ENCODE measurements at places on chromosomes 13 and 19. TPM values are rescaled to one million over a fixed set of nuclear protein-coding genes. Genes with fewer than 3 reads are reported as not detected.

DNA sequence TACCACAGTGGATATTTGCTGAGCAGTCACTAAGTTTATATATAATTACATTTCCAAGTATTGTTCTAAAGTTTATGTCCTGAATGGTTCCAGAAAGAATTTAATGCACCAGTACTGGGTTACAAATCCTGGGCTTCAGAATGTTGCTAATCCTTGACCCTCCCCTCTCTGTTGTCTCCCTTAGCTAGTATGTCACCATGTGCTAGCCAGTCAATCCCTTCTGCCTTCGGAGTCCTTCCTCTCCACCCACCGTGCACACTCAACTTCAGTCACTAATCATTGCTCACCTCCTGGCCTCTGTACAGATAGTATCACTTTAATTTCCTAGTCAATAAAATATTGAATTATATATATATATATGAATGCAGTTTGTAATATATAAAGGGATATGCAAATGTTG, 7.5 kb downstream of the FAM124A start:
- peak overlapping the region; percentile 70 for H3K27ac ChIP-seq
- H3K4me1 ChIP-seq, result peaks cover 29% of the 10 kb centered on the region
- no peak for DNase-seq

DNA sequence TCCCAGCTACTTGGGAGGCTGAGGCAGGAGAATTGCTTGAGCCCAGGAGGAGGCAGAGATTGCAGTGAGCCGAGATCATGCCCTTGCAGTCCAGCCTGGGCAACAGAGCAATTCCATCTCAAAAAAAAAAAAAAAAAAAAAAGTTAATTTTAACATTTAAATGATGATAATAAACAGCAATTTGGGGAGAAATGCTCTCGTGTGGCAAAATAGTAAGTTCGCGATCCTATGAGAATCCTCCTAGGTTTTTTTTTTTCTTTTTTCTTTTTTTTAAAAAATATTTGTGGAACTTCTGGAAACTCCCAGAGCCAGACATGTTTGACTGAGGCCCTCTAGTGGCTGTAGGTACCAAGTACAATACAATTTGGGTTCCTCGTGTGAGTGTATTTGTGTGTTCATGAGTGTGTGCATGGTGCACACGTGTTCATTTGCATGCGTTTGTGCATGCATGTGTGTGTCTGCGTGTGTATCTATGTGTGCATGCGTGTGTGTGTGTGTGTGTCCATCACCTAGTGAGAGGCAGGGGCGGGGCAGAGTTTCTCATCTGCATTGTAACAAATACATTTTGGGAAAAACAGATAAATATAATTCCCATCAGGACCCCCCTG, 31.2 kb downstream of the TMPRSS9 start:
- H3K27ac ChIP-seq, result no peak overlapping the region
- peak; percentile 18 for DNase-seq
- peaks cover 6% of the 10 kb centered on the region for H3K4me1 ChIP-seq
- H3K4me3 ChIP-seq, result no peak overlapping the region
- H3K27me3 ChIP-seq, result no peaks in the 10 kb centered on the region

DNA sequence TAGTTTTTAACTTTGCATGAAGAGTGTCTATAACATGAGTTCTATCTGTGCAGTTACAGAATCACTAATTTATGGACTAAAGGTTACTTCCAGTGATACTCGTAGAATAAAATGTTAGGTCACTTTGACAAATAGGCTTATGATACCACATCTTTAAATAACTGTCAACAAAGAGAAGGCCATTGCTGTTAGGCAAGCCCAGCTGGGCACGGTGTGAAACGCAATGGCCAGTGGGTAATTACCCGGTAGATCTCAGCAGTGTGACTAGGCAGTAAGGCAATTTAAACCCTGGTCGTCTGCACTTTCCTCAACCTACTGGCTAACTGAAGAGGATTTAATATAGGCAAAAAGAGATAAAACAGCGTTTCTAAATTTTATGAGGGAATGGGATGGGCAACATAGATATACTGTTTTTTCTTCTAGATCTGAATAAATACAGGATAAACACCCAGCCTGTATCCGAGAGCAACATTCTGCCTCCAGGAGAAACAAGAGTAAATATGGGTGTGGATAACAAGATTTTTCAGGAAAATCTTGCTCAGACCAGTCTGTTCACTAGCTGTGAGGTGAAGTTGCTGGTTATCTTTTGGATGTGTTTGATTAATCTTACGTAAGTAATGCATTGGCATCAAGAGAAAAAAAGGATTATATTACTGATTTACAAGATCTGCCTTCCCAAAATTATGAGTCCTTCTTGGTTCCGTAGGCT, 631.3 kb downstream of the EFNB2 start:
- no peak for DNase-seq
- no peak overlapping the region for H3K4me3 ChIP-seq
- no peaks in the 10 kb centered on the region for H3K36me3 ChIP-seq
- no peaks in the 10 kb centered on the region for H3K4me1 ChIP-seq
- no peaks in the 10 kb centered on the region for H3K27me3 ChIP-seq
- H3K27ac ChIP-seq, result no peak overlapping the region

The PRTN3 gene
- total RNA-seq, result not detected

The NLRP5 gene
- total RNA-seq, result not detected

The PGLYRP2 gene
- not detected for total RNA-seq
